GM18507 (cell line): ENCODE measurements at places on chromosomes 12 and 14.

- DNase-seq, result no peak
Observed at GRCh38 chr14:51554339-51554920, 97.3 kb upstream of the FRMD6 start.

GRCh38 chr14:70170976-70171375, 17.8 kb downstream of the SLC8A3 start:
- no peak for DNase-seq

DNA sequence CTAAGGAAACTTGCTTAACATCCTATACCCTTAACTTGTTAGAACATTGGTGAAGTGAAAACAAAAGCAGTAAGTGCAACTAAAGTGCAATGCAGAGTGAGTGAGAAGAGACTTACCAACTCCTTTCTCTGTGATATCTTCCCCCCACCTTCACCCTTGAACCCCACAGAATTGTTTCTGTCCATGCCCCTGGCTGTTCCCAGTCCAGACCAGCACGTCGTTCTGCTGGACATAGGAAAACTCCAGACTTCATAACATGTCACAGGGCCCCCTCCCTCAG, 91.9 kb downstream of the DAD1 start:
- DNase-seq, result no peak

- DNase-seq, result no peak
Observed at GRCh38 chr14:46973295-46973694, 321.7 kb upstream of the RPL10L start.

DNA sequence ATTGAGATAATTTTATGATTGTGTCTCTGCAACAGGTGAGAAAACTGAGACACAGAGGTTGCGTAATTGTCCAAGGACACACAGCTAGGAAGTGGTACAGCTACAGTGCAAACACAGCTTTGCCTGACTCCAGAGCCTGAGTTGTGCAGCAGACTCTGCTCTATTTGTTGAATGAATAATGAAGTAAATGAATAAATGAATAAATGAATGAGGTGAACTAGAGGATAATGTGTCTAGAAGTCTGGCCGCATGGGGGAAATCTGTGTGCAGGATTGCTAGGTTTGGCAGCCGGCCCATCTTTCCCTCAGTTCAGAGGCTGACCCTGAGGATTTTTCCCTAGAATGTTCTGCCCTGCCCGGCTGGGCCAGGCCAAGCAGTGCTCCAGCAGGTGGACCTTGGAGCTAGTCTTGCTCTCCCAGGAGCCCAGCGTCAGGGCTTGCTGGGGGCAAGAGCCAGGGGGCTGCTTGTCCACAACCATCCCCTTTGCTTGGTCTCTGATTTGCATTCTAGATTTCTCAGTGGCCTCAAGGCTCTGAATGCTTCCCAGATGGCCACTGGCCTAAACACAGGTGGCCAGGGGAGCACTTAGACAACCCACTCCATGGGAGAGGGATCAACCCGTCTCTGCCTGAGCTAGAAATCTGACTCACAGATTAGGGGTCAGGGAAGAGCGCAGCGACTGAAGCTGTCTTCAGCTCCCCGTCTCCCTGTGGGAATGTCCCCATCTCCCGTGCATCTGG, 225.2 kb downstream of the C12orf75 start:
- DNase-seq, result no peak

DNA sequence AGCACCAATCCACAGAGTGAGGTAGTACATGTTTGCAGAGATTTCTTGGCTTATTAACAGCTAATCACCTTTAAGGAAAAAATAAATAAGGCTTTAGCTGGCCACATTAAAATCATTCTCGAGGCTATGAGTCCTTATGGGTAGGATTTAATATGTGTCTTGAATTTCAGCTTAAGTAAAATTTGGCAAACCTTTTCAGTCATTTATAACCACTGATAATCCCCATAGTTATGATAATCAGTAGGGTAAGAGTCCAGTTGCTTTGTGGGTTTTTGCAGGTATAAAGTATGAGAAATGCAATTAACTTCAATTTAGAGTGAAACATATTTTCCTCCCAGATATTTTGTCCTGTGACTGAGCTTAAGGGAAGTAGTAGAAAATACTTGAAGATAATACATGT, 1458.9 kb upstream of the FLRT2 start:
- DNase-seq, result no peak

- DNase-seq, result no peak
Observed at GRCh38 chr12:54055552-54055951, 1.9 kb downstream of the HOXC4 start.

DNA sequence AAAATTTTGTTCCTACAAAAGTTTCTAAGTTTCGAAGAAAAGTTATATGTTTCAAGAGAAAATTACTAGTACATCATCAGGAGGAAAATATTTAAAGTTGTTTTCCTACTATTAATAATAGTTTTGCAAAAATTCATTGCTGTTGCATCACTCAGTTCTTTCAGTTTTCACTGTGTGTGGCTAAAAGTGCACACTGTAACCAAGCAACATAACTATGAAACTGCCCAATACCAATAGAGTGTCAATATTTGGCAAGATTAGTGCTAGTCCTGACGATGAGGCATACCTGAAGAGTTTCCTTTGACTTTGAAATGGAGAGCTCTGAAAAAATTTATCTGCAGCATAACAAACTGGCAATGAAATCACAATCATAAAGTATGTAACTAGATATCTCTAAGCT, 194.3 kb downstream of the CPNE8 start:
- no peak for DNase-seq

DNA sequence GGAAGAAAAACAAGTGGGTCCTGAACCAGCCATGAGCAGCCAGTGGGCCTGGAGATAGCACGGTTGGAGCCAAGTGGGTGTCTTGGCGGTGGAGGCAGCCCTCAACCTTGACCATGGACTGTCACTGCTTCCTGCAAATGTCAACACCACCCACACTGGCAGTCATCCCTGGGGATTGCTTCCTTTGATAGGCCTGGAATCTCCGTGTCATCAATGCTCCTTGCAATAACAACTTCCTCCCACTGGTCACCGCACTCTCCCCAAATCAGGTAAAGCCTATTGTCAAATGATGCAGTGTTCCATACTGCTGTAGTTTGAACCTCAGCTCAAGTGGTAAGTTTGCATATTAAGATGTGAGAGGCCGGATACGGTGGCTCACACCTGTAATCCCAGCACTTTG, 129.1 kb downstream of the NTF3 start:
- DNase-seq, result no peak

DNA sequence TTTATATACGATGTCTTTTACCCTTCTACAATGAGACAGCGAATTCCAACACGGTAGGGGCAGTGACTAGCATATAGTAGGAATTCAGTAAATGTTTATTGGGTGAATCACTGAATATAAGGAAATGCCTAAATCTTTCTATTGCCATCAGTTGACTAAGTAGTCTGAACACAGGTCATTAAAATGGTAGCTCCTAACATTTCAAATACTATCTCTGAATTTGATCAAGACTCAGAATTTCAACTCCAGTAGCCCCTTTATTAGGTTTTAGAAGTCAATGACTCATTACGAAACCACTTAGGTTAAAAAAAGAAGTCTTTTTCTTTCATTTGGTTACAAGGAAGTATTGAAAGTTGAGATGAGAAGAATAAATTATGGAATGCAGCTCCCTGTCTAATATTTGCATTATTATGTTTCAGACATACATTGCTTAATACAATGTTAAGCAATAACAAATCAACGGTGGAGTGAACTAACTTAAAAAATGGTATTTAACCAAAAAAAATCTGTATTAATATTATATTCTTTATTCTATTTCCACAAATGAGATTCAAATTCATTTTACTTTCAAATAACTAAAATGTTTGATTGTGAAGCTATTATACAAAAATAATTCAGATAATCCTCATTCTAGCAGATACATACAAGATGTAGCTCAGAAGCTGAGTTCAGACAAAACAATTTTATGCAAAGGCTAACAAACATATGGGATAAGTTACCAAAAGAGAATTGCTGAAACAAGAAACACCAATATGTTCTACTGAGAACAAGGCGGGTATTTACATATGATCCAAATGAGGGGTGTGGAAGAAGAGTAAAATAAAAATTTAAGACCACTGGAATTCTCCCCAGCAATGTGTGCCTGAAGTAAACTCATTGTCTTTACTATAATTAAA, 302.7 kb downstream of the CEP128 start:
- no peak for DNase-seq
